Activated CD8-positive, alpha-beta T cell treated with anti-CD3 and anti-CD28 coated beads, Interleukin-2, amount 10 ng/mL, durations not matched to agents 7 days and 5 days (primary cell): ENCODE measurements at places on chromosomes 4 and X.

DNA sequence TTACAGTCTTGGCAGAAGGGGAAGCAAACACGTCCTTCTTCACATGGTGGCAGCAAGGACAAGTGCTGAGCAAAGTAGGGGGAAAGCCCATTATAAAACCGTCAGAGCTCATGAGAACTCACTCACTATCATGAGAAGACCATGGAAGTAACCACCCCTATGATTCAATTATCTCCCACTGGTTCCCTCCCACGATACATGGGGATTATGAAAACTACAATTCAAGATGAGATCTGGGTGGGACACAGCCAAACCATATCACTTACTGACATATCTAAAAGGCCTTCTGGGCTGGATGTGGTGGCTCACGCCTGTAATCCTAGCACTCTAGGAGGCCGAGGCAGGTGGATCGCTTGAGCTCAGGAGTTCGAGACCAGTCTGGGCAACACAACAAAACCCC is 117.1 kb upstream of the USP9X start:
- DNase-seq = no peak

DNA sequence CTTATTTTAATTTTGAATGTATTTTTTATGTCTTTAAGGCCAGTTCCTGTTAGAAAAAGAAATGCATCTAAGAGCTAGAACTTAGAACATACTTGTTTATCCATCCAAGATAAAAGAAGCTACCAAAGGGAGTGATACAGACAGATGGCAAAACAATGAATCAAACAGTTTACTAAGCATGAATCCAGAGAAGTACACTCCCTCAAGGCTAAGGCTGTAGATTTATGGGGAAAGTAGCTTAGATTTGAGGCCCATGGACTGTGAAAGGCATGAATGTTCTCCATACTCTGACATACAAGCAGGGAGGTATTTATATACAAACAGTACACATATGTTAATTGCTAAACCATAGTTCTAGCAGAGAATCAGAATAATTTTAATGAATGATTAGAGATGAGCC is 255.3 kb upstream of the NRK start:
- DNase-seq = no peak

DNA sequence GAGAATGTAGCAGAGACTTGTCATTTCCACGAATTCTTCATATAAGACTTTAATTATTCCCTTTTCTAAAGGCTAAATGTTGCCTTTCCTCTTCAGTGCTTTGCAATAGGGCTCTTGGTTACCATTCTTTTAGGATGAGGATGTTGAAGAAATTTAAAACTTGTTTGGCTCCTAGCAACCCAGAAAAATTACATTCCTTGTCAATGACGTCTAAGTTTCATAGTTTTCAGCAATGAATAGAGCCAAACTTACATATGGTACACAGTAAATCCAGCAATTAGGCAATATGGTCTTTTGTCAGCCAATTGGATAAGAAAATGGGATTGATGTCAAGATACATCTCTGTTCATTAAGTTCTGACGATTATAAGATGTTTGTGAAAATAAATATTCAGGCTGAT is 1639.6 kb upstream of the PCDH10 start:
- DNase-seq = no peak

DNA sequence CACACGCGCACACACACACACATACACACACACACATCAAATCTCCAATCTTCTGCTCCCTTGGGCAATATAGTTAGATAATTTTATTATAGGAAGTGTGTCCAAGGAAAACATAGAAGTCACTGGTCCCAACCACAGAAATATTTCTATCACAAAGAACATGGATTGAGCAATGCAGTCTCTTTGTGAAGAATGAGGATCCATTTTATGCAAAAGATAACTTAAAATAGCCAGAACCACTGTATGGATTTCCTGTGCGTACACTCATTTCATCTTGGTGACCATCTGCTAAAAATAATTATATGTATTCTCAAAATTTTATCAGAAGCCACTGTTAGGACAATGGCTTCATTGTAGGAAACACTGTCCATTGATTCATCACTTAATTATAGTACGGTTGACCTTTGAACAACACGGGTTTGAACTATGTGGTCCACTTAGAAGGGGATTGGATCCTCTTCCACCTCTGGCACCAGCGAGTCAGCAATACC is 169.6 kb upstream of the MXRA5 start:
- no peak for DNase-seq

- DNase-seq = no peak
Observed at GRCh38 chr4:4784379-4784778, 75.1 kb upstream of the MSX1 start.

- DNase-seq = no peak
Observed at GRCh38 chrX:136816975-136817374, 36.2 kb upstream of the ARHGEF6 start.

- peak; percentile 41 for DNase-seq
Observed at GRCh38 chrX:45850775-45851433, 650.2 kb upstream of the DIPK2B start.

GRCh38 chr4:71497078-71497477 is 158.3 kb downstream of the SLC4A4 start:
- DNase-seq = no peak

- DNase-seq = no peak
Observed at GRCh38 chr4:172147687-172148086, 334.5 kb downstream of the GALNTL6 start.

- DNase-seq = no peak
Observed at GRCh38 chrX:46554942-46555341, 9.7 kb upstream of the ZNF674 start.

DNA sequence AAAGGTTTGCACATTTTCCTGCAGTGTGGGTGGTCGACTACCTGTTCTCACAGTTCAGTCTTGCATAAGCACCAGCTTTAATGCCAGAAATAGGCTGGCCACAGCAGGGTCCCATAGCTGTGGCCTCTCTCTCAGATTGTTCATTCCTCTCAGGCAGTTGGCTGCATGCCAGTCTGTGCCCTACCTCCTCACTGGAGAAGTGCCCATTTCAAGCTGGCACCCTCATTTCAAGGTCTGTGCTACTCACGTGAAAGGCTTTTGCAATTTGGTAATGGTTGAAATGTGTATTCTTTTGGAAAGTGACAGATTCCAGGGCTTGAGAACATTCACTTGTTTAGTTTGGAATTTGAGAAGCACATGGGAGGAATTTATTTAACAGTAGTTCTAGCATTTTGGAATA is 28.9 kb upstream of the MTMR1 start:
- DNase-seq = no peak

- no peak for DNase-seq
Observed at GRCh38 chr4:14434916-14435315, 567.4 kb upstream of the CPEB2 start.

- peak; percentile 97 for DNase-seq
Observed at GRCh38 chr4:152779513-152780266, at the start of the genes ARFIP1 and TIGD4. Gene ARFIP1, plus strand, starts transcription at chr4:152779954. Its CDS starts 49,680 bp downstream, at chr4:152829634. Gene TIGD4, minus strand, starts transcription at chr4:152779730. Its CDS starts 8,726 bp downstream, at chr4:152771004.

DNA sequence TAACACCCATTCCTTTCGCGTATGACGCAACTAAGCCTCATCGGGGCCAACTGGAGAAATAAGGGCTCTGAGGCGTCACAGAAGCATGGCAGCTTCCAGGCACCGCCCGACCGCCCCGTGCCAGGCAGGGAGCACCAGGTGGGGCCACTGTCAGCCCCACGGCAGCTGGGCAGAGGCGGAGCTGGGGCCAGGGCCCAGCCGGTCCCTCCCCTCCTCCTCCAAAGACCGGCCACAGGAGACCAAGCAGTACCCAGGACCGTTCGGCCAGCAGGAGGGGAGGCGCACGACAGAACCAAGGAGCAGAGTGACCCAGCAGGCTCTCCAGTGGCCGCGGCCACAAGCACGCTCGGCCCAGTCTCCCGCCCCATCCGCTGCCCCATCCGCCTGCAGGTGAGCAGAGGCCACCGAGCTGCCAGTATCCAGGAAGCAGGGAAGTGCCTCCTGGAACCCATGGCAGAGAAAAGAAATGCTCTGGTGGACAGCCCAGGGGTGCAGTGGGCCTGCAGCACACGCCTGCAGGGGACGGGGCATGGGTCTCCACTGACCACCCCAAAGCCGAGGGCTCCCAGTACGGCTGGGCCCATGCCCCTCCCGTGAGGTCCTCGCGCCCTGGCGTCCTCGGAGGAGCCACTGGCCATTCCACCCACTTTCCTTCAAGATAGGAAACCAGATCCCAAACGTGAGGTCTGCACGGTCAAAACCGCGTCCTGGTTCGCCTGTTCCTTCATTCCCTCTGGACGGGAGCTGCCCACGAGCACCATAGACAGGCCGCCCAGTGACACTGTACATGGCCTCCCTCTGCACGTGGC is 9.6 kb downstream of the CTBP1 start:
- no peak for DNase-seq

GRCh38 chr4:109094056-109094455 is 208.4 kb downstream of the COL25A1 start:
- DNase-seq = no peak

GRCh38 chrX:110293658-110294057 is 24.2 kb downstream of the AMMECR1 start:
- DNase-seq = no peak

GRCh38 chrX:129690435-129690834 is 35.7 kb upstream of the APLN start:
- no peak for DNase-seq

GRCh38 chr4:5708449-5709206 is at the start of gene EVC2:
Gene EVC2, minus strand, starts transcription at chr4:5708559. Its CDS starts 46 bp downstream, at chr4:5708513.
- DNase-seq = peak; percentile 41

GRCh38 chr4:78638337-78639172 is 87.0 kb downstream of the ANXA3 start:
- DNase-seq = no peak
